NCI-H524 treated with DMSO at 0.1 percent for 48 hours (cell line): ENCODE measurements at places on chromosomes 11 and 22.

GRCh38 chr11:6480299-6480914 lies 724 bp downstream of the ARFIP2 start:
- no peak for DNase-seq

DNA sequence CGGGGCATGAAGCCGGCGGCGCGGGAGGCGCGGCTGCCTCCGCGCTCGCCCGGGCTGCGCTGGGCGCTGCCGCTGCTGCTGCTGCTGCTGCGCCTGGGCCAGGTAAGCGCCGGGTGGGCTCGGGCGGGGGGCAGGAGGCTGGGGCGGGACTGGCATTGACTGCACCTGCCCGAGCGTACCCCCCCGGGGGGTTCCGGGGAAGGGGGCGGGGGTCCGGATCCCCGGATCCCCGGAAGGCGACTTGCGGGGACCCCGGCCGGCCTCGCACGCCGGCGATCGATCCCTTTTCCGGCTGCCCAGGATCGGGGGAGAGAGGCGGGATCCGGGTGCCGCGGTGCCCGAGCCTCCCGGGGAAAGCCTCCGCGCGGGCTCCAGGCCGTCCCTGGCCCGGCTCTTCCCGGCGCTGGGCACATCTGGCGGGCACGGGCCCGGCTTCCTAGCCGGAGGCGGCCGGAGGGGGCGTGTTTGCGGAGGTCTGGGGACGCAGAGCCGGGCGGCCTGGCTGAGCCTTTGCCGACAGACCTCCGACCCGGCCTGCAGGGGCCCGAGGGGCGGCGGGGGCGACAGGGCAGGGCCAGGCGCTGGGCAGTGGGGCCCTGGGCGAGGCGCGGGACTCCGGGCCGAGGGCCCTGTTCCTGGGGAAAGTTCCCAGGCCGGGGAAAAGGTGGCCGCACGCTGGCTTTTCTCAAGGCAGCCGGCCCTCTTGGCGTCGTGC lies 705 bp downstream of the PTPRJ start:
- DNase-seq = no peak

- no peak for DNase-seq
These were observed 57.2 kb downstream of the SBF1 start for GRCh38 chr22:50417411-50418210.

DNA sequence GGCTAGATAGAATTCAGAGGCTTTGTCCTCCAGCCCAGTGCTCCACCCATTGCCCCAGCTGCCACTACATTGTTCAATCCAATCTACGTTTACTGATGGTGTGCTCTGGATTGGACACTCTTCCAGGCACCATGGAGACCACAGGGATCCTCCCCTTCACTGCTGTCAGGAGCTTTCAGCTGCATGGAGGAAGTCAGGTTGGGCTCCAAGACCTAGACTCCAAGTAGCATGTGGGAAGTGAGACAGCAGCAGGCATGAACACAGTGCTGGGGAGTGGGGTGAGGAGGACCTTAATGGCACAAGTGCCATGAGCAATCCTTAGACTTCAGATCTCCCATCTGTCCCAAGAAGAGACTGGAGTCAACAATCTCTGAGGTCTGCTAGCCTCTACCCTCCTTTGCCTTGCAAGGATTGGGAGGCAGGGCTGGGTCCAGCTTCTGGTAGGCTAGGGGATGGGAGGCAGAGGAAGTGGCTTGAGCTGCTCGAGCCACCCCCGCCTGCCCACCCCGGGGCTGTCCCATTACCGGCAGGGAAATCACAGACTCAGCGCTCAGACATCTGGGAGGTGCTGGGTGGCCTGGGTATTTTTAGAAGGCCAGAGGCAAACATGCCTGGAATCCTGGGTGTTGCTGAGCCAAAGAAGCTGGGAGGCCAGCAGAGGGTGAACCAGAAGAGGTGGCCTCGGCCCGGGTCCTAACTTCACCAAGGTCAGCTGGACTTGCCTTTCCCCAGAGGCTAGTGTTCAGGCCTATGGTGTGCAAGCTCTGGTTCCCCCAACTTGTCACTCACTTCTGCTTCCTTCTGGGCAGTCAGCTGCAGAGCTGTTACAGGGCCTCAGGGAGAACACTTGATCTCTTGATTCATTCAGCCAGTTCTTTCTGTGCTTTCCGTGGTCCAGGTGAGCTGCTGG lies 15.2 kb upstream of the FCHSD2 start:
- no peak for DNase-seq
